NCI-H2081 (cell line): ENCODE measurements at places on chromosomes 12 and 14.

DNA sequence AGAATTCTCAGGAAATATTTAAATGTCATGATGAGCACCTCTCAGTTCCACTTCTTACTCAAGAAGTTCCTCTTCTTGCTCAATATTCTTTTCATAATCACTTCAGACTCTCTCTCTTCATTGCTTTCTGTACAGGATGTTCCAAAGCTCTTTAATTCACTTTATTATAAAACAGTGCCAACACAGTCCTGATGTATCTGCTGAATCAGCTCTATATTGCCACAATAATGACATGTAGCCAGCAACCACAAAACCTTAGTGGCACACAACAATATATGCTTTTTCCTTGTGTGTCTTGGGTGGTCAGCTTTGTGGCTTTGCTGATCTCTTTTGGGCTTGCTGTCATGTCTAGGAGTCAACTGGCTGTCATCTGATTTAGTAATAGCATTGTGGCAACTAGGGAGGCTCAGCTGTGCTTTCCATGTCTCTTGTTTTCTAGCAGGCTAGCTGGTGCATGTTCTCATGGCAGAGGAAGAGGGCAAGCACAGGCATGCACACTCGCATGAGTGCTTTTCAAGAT lies 52.8 kb upstream of the SLC2A13 start:
- no peak for DNase-seq

GRCh38 chr14:104239185-104239775 lies 100.9 kb downstream of the KIF26A start:
- DNase-seq, result no peak

DNA sequence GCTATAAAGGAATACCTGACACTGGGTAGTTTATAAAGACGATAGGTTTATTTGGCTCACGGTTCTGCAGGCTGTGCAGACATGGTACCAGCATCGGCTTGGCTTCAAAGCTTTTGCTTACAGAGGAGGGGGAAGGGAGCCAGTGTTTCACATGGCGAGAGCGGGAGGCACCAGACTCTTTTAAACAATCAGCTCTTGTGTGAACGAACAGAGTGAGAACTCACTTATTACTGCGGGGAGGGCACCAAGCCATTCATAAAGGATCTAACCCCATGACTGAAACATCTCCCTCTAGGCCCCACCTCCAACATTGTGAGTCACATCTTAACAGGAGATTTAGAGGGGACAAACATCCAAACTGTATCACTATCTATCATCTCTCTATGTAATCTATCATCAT lies 227.4 kb downstream of the TMEM132D start:
- DNase-seq, result no peak

GRCh38 chr12:633731-634130 lies 29.5 kb downstream of the NINJ2 start:
- no peak for DNase-seq

- DNase-seq, result no peak
Measured at GRCh38 chr12:30774599-30774998, 19.8 kb upstream of the CAPRIN2 start.

DNA sequence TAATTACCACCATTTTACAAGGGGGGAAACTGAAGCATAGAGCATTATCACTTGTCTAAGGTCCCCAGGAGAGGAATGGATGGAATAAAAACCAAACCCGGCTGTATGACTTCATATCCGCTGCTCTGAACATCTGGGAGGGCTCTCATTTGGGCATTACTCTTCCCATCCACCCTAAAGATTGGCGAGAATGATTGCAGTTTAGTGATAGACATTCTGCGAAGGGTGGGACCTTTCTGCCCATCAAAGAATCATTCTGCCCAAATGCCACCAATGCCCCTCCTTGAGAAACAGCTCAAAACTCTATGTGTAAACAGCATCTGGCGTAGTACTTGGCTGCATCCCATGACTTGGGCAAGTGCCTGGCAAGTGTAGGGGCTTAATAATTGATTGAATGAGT lies 11.6 kb downstream of the CHST11 start:
- DNase-seq, result no peak

DNA sequence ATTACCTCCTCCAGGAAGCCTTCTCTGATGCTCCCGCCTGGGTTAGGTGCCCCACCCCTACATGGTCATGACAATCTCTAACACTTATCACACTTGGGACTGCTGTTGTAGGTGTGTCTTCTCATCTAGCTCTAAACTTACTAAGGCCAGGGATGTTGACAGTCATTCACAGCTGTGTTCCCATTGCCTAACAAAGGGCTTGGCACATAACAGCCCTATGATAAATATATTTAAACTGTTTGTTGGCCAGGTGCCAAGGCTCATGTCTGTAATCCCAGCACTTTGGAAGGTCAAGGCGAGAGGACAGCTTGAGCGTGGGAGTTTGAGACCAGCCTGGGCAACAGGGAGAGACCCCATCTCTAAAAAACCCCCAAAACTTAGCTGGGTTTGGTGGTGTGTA lies 98.8 kb upstream of the RGS6 start:
- DNase-seq, result no peak

GRCh38 chr12:68113644-68114043 lies 45.9 kb downstream of the IFNG start:
- peak; percentile 15 for DNase-seq

GRCh38 chr14:76152333-76152681 lies 585 bp downstream of the GPATCH2L start:
- peak; percentile 45 for DNase-seq

GRCh38 chr12:87086118-87086891 lies 830.1 kb upstream of the MGAT4C start:
- DNase-seq, result no peak

DNA sequence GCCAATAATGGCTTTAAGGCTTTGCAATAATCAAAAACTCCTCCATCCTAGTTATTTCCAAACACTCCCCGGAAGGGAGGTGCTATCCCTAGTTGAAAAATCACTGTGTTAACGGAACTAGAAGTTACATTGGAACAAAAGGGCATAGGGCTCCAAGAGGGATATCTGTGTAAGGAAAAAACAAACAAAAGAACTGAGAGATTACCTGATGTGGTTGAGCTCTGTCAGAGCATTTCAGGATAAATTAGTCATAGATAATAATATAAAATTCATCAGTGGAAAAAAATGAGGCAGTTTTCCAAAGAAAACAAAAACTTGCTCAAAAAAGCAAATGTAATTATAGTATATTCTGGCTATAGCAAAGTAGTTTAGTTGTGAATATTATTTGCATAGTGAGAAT lies 27.4 kb upstream of the PAPLN start:
- no peak for DNase-seq

DNA sequence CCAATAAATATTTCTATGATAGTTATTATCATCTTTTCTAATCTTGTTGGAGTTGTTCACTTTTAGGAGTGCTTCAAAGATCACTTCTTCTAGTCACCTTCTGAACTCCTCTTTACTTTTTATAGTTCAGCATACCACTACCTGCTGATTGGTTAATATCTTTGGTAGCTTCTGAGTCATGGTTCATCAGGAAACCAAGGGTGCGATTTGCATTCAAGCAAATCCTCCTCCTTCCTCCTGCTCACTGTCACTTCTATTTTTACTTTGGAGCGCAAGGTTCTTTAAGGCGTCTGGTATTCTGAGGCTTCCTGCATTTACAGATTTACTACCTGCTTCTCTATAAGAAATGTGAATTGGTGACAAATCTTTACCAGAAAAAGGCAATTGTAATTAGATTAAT lies 24.0 kb downstream of the SYT1 start:
- DNase-seq, result no peak

- no peak for DNase-seq
Measured at GRCh38 chr14:69152902-69153151, at the start of gene DCAF5. Gene DCAF5 (minus strand): TSS chr14:69153119. CDS start chr14:69152978, 141 bp downstream.

- no peak for DNase-seq
Measured at GRCh38 chr12:68479896-68480291, 130.8 kb upstream of the RAP1B start.

GRCh38 chr14:97028382-97028781 lies 231.2 kb downstream of the VRK1 start:
- DNase-seq, result no peak

DNA sequence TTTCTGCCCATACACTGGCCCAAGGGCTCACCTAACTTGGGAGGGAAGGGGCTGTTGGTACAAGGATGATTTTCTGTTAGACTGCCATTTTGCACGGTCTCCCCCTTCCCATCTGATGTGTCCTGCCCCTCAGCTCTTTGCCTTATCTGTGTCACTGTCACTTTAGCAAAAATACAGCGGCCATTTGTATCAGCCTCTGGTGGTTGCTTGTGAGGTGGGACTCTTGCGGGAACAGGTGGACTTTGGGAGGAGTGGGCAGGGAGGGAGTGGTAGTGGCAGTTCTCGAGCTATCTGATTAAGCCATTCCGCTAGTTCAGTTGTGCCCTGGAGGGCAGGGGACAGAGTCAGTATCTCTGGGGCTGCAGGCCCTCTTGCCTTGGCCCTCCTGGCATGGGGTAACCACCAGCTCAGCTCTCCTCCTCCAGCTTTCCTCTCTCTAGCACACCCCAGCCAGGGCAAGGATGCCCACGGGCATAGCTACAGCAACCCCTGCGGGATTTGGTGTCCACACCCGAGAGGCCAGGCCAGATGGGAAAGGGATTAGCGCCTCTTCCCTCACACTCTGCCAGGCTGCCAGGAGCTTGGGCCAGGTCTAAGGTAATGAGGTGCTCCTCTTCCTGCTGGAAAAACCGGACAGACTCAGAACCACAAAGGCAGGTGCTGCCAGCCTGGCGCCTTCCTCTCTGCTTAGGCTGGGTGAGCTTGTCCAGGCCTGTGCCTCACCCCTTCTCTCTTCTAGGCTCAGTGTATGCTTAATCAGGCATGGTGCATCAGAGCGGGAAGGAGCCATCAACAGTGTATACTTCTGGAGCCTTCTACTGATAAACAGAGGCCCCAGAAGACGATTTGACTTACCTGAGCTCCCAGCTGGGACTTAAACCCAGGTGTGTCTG lies 8.7 kb downstream of the SLC48A1 start:
- DNase-seq, result no peak
